Stimulated activated CD8-positive, alpha-beta memory T cell treated with anti-CD3 and anti-CD28 coated beads, Interleukin-2, amount 100 ng/mL, for 1 hour (primary cell): ENCODE measurements at places on chromosomes 5 and 9.

GRCh38 chr5:14958188-14958587, 86.6 kb upstream of the ANKH start:
- no peak for DNase-seq

DNA sequence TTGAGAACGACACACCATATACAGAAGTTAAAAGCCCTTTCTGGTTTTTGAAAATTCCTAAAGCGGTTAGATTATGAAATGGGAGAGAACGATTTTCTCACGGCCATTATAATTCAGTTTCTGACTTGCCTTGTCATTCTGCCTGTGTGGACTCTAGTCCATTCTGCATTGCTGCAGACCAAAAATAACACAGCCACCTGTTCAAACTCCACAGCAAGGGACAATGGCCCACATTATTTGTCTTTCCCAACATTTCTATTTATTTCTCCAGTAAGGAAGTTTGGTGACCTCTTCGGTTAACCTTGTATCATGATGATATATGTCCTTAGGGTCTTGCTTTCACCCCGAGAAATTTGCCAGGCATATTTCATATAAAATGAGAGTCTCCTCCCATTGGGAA, 497.7 kb downstream of the BRINP1 start:
- DNase-seq: no peak

GRCh38 chr9:126000256-126000655, 253.1 kb downstream of the PBX3 start:
- DNase-seq: no peak

DNA sequence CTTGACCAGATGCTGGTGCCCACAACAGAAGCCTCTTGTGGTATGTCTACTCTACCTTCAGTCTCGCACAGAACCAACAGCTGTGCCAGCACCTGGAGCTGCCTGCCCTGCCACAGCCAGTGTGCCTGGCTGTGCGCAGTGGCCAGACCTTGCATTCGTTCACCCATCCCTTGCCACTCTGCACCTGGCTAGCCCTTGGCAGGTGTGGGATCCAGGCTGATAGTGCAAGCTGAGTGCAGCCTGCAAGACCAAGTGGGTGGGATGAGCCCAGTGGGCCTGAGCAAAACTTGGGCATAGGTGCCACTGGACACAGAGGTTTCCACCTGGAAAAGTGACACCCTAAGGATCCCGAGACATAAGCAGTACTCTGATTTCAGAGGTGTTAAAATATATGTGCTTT, 108.2 kb downstream of the ST8SIA4 start:
- no peak for DNase-seq

- no peak for DNase-seq
Measured at GRCh38 chr5:147906326-147907095, at the start of gene C5orf46. TSS of gene C5orf46 (minus strand) at chr5:147906538. CDS start at chr5:147906501, 37 bp downstream.

- DNase-seq: no peak
Measured at GRCh38 chr9:5832071-5832537, 813 bp downstream of the ERMP1 start.

DNA sequence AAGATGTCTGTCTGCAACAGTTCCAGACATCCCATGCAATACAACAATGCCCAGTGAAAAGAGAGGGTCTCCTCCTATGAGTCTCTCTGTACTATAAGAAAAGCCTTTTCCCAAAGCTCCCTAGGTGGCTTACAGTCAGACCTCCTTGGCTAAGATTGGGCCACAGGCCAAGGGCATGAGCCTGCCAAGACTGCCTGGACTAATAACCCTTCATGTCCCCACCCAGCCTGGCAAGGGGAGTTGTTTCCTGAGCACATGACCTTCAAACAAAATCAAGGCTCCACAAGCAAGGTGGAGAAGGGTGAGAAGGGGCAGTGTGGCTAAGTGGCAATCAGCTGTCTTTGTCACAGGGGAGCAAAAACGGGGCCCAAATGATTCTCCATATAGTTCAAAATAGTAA, 75.6 kb upstream of the ZSWIM6 start:
- no peak for DNase-seq

DNA sequence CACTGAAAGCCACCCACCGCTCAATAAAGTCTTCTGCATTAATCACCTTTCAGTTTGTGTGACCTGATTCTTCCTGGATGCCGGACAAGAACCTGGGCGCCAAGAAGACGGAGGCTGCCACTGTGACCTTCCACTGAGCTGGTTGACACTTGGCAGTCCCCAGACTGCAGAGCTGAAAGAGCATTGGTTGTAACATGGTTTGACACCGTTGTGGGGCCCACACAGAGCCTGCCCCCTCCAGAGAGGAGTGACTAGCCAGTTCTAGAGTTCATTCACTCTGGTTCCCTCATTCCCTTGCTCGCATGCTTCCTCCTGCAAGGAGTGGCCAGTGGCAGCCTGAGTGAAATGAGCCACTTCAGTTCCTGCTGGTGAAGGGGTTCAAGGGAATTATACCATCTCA, 86.2 kb upstream of the ANXA1 start:
- DNase-seq: no peak

- DNase-seq: no peak
Measured at GRCh38 chr9:131366761-131367401, 27.0 kb upstream of the PRRC2B start.

DNA sequence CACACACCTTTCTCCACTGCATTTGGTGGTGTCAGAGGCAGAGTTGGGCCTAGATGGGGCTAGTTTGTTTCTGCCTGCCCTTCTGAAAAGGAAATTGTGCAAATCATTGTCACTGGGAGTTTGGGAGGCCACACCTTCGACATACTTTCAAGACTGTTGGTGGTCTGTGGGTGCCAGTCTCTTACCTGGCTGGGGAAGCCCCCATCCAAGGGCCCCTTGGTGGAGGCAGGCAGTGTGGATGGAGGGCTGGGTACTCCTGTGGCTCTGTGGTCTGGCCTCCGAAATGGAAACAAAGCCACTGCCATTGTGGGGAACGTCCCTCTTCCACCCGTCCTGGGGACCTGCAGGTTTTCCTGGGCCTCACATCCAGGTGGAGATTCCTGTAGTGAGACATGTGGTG, 10.9 kb upstream of the PHYHD1 start:
- no peak for DNase-seq

DNA sequence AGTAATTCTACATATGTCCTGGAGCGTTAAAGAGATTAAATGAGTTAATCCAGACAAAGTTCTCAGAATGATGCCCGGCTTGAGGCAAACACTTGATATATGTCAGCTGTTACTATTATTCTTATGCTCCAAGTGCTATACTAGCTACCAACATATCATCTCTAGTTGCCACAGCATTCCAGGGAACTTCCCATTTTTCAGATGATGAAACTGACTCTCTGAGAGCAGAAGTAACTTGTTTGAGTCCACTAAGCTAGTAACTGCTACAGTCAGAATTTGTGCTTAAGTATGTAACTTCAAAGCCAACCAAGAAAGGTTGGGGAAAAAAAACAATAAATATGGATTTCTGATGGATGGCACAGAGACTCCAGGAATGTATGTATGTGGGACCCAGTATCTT, 98.1 kb downstream of the CDK5RAP2 start:
- DNase-seq: no peak

DNA sequence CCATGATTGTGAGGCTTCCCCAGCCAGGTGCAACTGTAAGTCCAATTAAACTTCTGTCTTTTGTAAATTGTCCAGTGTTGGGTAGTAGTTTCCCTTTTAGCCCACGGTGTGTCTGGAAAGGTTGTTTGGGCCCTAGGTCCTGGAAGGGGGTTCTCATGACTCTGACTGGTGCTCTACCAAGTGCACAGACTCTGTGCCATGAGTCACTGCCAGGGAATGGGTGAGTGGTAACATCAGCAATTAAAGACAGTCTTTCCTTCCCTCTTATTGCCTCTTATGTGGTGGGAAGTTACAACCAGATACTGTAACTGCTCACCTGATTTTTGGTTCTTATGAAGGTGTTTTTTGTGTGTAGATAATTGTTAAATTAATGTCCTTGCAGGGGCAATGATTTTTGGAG, 141.2 kb downstream of the PRDM9 start:
- no peak for DNase-seq

GRCh38 chr5:72377910-72378638, 57.9 kb downstream of the PTCD2 start:
- no peak for DNase-seq

DNA sequence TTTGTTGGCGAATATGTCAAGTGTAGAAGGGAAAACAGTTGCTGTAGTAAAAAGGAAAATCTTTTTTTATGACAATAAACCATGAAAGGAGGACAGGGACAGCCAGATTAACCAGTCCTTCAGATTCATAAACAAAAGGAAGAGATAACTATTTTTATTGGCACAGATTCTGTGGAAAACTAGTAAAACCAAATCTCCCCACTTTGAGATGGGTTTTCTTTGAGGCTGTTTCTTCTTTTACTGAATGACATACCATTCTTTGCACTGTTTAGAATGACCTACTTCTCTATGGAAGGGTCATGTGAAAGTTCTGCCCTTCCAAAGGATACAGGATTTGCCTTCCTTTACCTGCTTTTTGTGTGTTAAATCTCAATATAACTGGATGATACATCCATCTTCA, 13.7 kb downstream of the CAST start:
- DNase-seq: no peak

DNA sequence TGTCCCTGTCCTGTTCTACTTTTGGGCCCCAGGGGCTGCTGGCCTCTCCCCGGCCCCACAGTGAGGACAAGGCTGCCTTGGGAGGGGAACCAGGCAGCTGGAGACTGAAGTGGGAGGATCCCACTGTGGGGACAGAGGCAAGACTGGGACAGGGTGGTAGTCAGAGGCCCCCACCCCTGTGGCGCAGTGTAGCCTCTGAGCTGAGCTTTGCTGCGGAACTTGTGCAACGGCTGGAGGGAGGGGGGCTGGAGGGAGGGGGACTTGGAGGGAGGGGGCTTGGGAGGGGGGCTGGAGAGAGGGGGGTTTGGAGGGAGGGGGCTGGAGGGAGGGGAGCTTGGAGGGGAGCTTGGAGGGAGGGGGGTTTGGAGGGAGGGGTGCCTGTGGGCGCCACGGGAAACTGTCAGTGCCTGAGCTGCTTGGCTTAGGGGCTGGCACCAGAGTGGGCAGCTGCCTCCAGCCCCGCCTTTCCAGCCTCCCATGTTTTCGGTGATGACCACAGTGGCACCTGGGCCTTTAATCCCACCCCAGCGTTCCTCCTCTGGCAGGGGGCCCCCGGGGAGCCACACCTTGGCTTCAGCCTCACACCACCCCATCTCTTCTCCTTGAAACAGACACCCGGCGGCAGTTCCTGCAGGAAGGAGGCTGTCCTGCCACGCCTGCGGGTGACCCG, 2.3 kb upstream of the FUT7 start:
- DNase-seq: no peak

DNA sequence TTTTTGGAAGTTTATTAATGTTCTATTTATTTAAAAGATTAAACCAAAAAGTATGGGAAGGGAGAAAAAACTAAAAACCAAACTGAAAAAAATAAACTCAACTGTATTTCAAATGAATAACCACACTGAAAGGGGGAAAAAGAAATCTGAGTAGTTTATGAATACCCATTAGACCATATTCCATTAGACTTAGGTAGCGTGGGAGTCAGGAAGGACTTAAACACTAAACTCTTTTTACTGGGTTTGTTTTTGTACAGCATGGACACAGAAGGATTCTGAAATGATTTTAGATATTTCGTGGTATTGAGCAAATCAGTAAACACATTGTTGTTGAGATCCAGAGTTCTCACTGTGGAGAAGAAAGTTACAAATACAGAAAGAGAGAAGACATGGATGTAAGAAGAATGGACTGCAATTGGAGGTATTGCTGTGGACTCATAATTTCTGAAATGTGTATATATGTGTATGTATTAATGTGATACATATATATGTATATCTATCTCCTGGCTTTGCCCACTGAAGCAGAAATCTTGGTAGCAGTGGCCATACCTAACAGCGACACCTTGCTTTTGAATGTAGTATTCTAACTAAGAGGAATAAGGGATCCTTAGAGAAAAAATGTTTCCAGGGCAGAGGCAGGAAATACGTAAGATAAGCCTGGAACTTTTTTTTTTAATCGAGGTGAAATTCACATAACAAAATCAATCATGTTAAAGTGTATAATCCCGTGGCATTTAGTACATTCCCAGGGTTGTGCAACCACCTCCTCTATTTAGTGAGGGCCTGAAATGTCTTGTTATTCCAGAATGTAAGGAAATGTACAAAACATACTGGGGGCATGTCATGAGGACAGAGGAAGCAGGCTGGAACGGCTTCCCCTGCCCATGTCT, 228.8 kb downstream of the SMARCA2 start:
- DNase-seq: no peak

GRCh38 chr5:88934439-88934838, 51.5 kb upstream of the MEF2C start:
- DNase-seq: no peak

DNA sequence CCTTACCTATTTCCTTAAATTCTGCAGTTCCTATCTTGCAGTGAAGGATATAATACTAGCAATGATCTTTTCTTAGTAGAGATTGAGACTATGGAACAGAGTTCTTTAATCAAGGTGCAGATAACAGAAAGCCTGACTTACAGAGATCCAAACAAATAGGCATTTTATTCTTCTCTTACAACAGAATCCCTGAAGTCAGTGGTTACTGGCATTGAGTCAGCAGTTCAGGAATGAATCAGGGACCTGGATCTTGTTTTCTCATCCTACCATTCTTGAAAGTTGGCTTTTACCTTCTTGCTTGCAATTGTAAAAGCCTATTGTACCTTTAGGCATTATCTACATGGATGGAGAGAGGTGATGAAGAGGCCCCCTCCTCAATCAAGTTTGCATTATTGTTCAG, 47.5 kb upstream of the TLE4 start:
- no peak for DNase-seq

- no peak for DNase-seq
Measured at GRCh38 chr9:15746905-15747304, 194.1 kb downstream of the CCDC171 start.

GRCh38 chr5:135650081-135650480, 71.3 kb upstream of the CXCL14 start:
- no peak for DNase-seq

DNA sequence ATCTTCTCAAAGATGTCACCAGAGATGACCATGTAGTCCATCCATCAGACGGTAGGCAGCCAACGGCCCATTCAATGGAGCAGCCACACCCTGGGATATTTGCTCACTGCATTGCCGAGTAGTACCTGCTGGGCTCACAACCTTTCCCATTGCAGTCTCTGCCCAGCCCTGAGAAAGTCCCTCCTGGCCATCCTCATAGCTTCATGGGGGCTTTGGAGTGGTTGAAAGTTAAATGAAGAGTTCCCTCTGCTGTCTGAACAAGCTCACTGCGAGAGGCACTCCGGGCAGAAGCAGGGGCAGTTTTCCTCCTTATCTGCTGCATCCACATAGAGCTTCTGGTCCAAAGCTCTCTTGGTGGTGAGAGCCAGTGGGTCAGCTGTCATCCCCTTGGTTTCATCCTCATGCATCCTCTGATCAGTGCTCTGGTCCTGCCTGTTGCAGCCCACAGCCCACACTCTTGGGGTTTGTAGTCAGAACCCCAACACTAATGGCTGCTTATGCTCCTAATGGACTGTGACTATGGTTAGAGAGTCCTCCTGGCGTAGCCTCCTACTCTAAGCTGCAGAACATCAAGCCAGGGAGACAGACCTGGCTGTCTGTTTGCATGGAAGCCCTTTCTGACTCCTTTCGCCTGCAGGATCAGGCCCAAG, 23.3 kb downstream of the TNFSF8 start:
- no peak for DNase-seq

DNA sequence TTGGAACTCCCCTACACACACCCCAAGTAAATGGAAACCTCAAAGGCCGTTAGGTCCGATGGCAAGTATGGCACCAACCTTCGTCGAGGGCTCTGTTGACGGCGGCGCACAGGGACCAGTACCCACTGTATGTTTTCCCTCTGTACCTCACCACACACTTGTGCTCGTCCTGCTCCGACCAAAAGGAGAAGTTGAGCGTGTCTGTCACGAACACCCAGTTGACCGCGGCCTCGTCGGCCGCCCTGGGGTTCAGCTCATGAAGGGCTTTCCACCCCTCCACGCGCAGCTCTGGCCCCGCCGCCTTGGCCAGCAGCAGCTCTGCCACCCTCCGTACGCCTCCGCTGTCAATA, 24.0 kb downstream of the HNRNPK start:
- DNase-seq: no peak
